BJ (cell line): ENCODE measurements at places on chromosomes 1 and 21.

DNA sequence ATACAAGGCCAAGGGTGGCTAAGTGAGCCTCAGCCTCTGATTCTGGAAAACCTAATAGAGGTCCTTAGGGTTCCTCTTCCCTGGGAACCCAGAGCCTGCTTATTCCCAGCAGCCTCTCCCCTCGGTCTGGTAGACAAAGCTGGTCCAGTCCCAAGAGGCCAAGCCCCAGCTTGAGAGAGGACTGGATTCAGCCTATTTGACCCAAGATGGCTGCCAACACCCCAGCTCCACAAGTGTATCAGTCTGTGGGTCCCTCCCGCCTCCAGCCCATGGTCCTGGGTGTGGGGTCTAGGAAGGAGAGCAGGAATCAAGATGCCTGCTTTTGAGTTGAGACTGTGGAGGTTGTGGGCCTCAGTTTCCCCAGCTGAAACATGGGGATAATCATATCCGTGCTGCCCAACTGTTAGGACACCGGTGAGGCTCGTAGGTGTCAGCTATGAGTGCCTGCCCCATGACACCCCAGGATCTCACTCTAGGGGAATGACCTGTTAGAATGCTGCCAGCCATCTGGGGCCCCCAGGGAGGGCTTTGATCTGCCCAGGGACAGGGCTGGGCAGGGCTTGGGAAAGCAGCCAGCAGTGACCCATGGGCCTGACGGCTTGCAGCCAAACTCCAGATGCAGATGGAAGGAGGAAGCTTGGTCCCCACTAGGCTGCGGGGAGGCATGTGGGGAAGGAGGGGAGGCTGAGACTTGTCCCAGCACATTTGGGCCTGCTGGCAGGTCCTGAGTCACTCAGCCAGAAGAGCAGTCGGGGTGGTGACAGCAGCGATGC is 45.4 kb downstream of the NUAK2 start:
- DNase-seq = no peak

DNA sequence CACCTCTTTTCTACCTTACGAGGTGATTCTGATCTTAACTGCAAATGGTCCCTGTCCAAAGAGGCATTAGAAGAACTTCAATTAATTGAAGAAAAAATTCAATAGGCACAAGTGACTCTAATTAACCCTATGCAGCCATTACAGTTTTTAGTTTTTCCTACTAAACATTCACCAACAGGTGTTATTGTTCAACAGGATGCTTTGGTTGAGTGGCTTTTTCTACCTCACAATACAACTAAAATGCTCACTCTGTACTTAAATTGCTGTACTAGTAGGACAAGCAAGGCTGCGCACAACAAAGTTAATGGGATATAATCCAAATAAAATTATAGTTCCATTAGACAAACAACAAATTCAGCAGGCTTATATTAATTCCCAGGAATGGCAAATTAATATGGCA is 11.6 kb upstream of the PM20D1 start:
- no peak for DNase-seq

- no peak for DNase-seq
Observed at GRCh38 chr1:182617014-182617429, 12.8 kb upstream of the RGS16 start.

- DNase-seq = no peak
Observed at GRCh38 chr1:67687198-67687545, 2.2 kb downstream of the GADD45A start.

DNA sequence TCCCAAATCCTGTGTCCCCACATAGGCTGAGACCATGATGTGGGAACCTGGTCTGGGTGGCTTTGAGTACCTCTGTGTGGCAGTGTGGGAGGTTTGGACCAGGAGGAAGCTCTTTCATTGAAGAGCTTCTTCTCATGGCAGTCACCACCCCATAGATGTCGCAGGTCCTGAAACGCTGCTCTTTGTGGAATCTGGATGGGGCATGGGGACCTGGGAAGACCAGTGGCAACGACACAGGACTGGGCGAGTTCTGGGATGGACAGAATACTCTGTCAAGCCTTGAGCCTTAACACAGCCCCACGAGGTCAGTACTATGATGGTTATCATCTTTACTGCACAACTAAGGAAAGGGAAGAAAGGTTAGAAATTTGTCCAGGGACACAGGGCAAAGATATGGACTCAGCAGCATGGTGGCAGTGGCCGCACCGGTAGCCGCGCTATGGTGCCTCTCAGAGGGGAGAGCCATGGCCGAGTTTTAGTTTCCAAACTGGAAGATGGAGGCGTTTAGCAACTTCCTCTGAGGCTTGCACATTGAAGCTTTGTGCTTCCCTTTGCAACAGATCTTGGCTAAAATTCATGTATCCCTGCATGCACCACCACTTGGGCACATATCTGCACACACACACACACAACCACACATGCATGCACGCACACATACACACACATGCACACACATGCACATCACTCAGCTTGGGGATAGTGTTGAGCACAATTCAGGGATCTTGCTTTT is 117.7 kb upstream of the C1orf174 start:
- no peak for DNase-seq

DNA sequence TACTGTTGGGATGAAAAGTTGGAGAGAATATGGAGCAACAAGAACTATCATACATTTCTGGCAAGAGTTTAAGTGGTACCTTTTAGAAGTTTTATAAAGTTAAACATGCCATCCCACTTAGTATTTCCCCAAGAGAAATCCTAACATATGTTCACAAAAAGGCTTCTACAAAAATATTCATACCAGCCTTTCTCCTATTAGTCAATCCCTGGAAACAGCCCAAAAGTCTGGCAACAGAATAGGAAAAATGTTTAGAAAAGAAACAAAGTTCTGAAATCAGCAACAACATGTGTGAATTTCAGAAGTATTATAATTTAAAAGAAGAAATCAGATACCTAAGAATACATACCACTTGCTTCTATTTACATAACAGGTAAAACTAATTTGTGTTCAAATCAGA is 271.0 kb downstream of the DSCAM start:
- DNase-seq = no peak

GRCh38 chr21:46478910-46479309 is 20.2 kb downstream of the DIP2A start:
- no peak for DNase-seq

- DNase-seq = no peak
Observed at GRCh38 chr1:209870151-209870831, 42.5 kb downstream of the UTP25 start.

- DNase-seq = no peak
Observed at GRCh38 chr21:34973685-34974084, 75.4 kb downstream of the RUNX1 start.

GRCh38 chr1:232422898-232423297 is 207.0 kb downstream of the SIPA1L2 start:
- DNase-seq = no peak

DNA sequence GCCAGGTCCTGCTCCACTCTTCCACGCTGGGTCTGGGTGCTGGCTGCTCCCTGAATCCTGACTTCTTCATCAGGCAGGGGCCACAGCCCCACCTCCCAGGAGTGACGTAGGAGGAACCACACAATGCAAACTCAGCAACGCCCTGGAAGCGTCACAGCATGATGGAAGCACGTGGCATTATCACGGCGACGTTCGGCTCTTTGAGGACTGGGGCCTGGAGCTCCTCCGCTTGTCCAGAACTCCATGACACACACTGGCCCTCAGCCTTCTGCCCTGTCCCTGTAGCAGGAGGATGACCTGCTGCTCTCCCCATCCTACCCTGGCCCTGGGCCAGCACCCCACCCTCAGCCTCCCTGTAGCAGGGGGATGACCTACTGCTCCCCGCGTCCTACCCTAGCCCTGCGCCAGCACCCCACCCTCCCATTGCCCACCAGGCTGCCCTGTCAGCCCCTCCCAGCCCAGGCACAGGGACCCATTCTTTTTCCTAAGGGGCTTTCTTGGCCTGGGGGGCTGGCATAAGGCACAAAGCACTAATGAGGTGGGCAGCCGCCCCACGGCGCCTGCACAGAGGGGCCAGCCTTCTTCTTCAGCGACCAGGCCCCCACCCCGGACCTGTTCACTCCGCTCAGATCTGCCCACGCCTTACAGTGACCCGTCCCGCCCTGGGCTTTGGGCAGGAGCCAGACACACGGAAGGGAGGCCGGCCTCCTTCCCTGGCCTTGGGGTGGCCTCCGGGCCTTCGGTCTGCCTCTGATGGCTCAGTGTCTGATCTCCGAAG is 65.7 kb downstream of the DHRS3 start:
- no peak for DNase-seq

GRCh38 chr1:154767315-154768240 is 102.5 kb downstream of the KCNN3 start:
- no peak for DNase-seq

DNA sequence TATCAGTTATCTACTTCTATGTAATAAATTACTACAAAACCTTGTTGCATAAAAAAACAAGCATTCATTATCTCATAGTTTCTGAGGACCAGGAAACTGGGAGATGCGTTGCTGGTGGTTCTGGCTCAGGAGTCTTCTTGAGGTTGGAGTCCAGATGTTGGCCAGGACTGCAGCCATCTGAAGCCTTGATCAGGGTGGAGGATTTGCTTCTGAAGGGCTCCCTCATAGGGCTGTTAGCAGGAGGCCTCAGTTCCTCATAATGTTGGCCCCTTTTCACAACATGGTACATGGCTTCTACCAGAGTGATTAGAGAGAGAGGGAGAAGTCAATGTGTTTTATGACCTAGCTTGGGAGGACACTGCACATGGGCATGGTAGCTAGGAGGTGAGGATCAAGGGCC is 137.4 kb downstream of the CNIH3 start:
- no peak for DNase-seq

DNA sequence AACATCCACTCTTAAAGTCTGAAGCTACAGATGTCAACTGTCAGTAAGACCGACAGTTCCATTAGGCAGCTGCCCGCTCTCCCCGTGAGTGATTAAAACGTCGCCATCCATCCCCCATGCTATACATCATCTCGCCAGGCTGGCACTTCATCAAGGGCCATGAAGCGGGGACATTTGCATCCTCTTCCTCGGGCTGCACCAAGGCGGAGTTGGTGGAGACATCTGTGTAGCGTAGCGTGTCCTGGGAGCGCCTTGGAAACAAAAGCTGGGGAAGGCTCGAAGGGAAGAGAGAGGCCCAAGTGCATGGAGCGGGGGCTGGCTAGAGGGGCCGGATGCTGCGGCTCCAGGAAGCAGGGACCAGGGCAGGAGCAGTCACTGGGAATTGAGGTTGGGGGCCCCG is 250.1 kb downstream of the KAZN start:
- no peak for DNase-seq

DNA sequence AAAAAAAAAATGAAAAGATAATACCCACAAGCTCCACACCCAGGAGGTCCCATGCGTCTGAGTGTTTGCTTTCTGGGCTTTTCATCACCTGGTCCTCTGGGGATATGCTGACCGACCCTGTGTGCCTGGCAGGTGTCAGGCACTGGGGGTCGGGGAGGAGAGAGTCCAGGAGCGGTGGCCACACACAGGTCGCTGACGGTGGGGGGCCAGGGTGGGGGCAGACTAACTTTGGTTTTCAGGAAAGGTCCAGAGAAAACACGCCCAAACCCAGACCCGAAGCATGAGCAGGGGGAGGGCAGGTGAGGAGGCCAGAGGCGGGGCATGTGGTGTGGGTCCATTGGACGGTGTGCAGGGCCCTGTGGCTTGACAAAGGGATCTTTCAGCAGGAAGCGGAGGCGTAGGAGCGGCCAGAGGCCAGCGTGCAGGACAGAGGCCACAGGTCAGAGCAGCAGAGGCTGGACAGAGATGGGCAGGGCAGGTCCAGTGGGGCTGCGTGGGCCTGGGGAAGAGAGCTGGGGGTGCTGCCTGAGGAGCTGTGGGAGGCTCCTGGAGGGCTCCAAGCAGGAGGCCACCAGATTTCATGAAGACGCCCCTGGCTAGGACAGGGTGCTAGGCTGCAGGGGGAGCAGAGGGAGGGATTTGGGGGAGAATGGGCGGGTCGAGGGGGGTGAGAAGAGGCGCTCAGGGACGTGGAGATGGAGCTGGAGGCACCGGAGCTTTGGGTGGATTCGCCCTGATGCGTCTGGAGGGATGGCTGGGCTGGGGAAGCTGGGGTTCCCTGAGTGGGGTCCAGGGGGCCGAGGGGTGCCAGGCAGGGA is 15.8 kb downstream of the RNF223 start:
- no peak for DNase-seq

DNA sequence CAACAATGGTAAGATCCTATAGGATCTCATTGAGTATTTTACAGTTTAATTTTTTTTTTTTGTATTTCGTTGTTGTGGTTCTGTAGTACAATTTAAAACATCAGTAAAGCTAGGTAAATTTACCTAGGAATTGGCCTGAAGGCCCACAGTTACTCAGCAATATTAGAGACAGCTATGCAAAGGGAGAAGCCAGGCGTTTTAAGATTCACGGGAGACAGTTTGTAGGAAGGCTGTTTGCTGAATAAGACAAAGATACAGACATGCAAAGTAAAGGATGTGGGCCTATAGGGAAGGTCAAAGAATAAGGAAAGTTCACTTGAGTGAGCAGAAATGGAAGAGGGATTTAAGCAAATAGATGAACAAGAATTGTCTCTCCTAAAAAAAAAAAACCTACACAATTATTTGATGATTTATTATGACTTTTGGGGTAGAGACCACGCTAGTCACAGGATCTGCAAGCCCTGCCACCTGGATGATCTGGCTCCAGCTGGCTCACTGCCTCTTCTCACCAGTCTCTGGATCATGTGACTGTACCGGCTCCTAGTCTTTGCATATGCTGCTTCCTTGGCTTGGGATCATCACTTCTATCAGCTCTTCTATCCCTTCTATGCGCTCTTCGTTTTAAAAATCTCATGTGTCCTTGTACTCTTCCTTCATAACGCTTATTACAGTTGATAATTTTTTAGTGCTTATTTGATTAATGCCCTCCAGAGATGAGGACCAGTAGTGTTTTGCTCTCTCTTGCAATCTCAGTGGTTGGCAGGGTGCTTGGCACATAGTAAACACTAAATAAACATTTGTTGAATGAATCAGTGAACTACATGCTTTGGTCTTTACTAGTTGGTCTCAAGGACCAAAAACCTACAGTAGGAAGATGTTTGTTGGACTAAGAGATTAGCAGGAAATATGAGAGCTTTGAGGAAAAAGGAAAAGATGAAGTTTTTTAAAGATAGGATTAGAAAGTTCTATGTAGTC is 14.1 kb downstream of the DYRK1A start:
- no peak for DNase-seq
